Upper lobe of right lung (tissue), 1 donor: ENCODE measurements at places on chromosomes 6 and 20.

DNA sequence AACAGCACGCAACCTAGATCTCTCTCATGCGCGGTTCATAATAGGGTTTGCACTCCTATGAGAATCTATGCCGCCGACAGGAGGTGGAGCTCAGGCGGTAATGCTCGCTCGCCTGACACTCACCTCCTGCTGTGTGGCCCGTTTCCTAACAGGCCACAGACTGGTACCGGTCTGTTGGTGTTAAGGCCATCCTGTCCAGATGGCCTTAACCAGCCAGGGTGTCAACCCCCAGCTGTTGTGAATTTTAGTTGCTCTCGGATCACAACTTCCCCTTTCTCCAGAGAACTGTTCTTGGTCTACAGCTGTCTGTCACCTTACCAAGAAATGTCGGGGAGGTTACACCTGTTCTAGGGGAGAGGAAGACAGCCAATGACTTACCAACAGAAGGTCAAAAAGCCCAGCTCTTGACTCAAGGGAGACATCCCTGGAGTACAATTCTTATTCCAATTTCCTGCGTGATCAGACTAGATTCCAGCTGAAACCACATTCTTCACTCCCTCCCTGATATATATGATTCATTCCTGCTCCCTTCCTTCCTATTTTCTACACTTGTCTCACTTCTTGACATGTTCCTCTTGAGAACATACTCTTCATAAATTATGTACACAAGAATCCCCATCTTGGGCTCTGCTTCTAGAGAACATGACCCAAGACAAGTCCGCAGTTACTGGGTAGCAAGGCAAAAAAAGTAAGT lies 23.1 kb upstream of the DNAAF9 start:
- no peak for DNase-seq

- DNase-seq: no peak
Observed at GRCh38 chr6:53618219-53618618, 47.3 kb downstream of the KLHL31 start.

- DNase-seq: no peak
Observed at GRCh38 chr20:25294459-25295385, 46.8 kb downstream of the PYGB start.

GRCh38 chr6:15744818-15745402 lies 82.1 kb upstream of the DTNBP1 start:
- no peak for DNase-seq

GRCh38 chr6:7000825-7001777 lies 106.7 kb upstream of the RREB1 start:
- DNase-seq: no peak

DNA sequence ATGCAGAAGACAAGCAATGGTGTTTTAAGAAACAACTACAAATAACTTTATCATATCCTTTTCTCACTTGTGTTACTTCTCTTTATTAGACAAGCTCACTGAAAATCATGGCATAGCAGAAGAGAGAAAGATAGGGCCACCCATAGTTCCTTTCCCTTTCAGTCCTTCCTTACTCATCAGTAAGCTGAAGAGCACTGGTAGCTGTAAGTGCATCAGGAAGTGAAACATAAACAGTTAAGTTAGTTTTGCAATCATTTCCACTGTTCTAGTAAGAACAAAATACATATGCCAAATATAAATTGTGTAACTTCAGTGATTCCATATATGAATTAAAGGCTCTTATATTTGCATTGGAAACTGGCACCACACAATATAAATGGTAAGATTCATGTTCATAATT lies 220.1 kb downstream of the HACE1 start:
- DNase-seq: no peak

- DNase-seq: no peak
Observed at GRCh38 chr20:12591949-12592470, 416.8 kb upstream of the SPTLC3 start.

DNA sequence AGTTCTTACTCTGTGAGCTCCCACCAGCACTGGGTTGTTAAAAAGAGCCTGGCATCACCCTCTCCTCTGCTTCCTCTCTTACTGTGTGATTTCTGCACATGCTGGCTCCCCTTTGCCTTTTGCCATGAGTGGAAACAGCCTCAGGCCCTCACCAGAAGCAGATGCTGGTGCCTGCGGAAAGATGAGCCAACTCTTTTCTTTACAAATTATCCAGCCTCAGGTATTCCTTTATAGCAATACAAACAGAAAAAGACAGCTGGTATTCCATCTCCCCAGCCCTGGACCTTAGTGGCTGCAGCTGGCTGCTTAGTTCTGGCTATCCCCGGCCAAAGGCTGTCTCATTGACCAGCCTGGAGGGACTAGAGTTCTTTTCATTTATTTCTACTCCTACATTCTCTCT lies 129.1 kb downstream of the IMPG1 start:
- no peak for DNase-seq

DNA sequence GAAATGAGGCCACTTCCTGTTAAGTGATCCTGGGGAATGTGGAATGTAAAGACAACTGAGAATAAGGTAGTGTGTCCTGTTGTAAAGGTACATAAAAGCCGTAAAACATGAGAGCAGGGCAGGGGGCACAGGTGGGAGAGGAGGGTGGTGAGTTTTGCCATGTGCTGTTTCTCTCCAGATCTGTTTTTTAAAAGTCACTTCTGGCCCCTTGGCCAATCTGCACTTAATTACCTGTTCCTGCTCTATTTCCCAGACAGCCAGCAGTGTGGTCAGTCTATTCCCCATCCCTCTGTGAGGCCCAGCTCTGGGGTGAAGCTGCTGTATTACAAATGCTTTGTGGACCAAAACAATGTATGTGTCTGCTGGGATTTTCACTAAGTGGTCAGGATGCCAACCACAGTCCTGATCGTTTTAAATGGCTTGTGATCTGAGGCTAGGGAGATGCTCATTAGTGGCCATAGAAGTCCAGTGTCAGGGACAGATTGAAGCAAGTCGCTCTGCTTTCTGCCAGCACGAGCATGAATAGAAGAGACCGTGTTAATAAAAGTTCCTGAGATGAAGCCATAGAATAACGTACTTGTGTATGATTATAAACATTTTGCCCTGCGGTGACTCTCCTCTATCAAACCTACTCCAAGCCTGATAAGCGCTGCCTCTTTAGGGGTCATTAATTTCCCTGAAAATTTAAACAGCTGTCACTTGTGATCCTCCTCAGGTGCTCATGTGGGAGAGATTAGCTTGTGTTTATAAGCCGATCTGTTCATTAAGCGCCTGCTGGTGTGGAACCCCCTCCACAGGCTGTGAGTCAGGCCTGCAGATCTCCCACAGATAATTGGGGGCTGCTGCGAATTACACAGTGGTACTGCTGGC lies 111.8 kb upstream of the CENPW start:
- DNase-seq: no peak

GRCh38 chr6:2784061-2784460 lies 18.9 kb downstream of the WRNIP1 start:
- DNase-seq: no peak

GRCh38 chr6:71489736-71490135 lies 201.1 kb downstream of the OGFRL1 start:
- no peak for DNase-seq

DNA sequence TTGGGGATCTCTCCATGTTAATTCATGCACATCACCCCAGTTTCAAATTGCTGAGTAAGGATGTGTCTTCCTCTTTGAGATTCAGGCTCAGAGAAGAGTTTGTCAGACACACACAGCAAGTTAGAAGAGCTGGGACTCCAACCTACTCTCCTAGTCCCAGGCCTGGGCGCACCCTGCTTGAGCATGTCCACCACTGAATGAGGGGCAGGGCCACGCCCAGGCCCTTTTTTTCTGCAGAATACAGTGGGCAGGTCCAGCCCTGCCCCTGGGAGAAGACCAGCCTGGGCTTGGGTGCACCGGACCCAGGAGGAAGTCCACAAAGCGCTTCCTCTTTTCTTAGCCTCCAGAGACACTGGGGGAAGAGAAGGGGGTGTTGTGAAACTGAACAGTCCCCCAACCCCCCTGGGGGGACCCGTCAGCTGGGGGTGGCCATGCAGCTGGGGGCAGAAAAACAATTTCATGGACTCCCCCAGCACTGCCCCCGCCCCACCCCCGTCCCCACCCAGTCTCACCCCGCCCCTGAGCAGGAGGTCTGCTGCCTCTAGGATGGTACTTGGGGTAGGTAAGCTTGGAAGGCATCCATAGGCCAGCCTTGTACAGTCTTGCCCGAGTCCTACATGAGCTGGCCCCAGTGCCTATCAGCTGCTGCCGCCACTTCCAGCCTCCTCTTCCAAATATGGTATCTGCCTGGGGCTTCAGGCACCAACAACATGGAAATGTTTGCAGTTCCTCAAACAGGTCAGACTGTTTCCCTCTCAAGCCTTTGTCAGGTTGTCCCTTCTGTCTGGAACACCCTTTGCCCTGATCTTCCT lies 11.7 kb upstream of the HCK start:
- peak; percentile 84 for DNase-seq

DNA sequence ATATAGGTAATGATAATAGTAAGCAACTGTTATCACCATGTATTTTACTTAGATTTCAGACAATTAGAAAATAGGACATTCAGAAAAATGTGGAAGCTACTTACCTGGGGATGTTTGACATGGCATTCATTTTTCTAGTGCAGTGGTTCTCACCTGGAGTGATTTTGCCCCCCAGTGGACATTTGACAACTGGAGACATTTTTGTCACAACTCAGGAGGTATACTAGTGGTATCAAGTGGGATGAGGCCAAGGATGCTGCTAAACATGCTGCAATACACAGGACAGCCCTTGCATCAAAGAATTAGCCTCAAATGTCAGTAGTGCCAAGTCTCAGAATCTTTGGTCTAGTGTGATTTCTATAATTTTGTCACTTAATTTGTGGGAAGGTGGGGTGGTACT lies 36.1 kb downstream of the NUS1 start:
- no peak for DNase-seq

GRCh38 chr20:47453167-47453782 lies 48.4 kb upstream of the NCOA3 start:
- no peak for DNase-seq

GRCh38 chr6:96157018-96157565 lies 141.3 kb downstream of the FUT9 start:
- DNase-seq: no peak

GRCh38 chr6:137193256-137194070 lies 20.0 kb upstream of the IL22RA2 start:
- no peak for DNase-seq

- no peak for DNase-seq
Observed at GRCh38 chr6:57162516-57162915, 9.6 kb upstream of the BAG2 start.

GRCh38 chr6:112348891-112349635 lies 1.9 kb downstream of the RFPL4B start:
- no peak for DNase-seq

DNA sequence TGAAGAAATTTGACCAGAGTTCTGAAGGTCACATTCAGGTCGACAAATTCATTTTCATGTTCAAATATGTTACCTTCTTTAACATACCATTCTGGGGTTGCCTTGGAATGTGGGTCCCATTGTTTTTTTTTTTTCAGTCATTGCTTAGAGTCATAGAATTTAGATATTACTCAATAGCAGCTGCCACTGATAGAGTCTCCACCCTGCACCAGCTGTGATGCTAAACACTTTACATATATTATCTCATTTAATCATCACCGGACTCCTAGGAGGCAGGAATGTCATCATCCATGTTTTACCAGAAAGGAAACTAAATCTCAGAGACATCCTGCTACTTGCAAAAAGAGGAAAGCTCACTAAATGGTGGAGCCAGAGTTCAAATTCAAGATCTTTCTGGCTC lies 204.7 kb downstream of the ESR1 start:
- no peak for DNase-seq

DNA sequence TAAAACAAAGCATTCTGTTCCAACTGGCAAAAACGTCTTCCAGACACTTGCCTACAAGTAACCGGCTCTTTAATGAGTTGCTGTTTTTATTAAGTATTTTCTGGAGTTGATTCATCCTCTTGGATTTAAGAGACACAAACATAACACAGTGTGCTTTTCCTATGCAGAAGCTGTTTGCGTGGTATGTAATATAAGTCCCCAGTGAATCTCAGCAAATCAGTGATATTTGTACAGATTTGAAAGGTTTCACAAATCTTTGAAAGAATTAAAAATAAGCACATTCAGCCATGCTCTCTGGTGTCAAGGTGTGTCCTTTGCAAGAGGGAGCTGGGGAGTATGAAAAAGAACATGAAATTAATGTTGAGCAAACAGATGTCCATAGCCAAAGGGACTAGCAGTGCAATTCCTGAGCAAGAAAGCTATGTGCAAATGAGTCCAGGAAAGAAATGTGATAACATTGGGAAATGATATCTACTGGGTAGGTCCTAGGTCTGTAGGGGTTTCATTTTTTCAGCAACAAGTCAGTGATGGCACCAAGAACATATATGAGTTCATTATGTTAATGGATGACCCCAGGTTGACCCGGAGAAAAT lies 170.1 kb upstream of the PHACTR1 start:
- no peak for DNase-seq

GRCh38 chr20:36062799-36063198 lies 91.7 kb upstream of the EPB41L1 start:
- DNase-seq: no peak

DNA sequence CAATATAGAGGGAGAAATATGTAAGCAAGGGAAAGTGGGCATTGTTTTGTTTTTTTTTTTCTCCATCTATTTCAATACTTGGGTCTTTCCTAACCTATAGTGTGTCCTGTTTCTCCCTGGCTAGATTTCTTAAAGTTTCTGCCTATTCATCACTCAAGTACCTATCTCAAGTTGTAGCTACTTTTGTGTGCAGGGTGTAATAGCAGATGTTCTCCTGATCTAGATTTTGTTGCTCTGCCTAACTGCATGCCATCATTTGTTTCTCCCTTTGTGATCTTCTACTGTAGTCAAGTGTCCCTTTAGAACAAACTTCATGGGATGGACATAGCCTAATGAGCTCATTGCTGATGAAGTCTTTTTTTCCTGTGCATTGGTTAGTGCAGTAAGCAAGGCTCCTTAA lies 45.8 kb downstream of the TOP1 start:
- no peak for DNase-seq

GRCh38 chr6:96947055-96947454 lies 22.5 kb downstream of the KLHL32 start:
- DNase-seq: no peak

GRCh38 chr20:35953387-35954199 lies 709 bp downstream of the SCAND1 start:
- DNase-seq: peak; percentile 82

DNA sequence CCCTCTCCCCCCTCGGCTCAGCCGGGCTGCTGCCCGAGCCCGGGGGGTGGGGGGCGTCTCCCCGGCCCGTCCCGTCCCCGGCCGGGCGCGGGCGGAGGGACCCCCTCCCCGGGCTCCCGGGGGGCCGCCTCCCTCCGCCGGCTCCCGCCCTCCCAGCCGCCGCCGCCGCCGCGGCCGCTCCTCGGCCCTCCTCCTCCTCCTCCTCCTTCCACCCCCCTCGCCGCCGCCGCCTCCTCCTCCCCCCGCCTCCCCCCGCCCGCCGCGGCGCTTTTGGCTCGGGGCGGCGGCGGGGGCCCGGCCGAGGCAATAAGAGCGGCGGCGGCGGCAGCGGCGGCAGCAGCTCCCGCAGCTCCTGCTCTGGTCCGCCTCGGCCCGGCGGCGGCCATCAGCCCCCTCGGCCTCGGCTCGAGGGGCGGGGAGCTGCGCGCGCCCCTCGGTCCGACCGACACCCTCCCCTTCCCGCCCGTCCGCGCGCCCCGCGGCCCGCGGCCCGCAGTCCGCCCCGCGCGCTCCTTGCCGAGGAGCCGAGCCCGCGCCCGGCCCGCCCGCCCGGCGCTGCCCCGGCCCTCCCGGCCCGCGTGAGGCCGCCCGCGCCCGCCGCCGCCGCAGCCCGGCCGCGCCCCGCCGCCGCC lies 38.7 kb downstream of the GNAS start:
- DNase-seq: peak; percentile 93

GRCh38 chr6:163179721-163180120 lies 234.8 kb upstream of the QKI start:
- DNase-seq: no peak

GRCh38 chr6:150692604-150693003 lies 92.9 kb downstream of the PLEKHG1 start:
- no peak for DNase-seq
